ENCODE measurements at places on chromosomes 16 and 17.
A peak's percentile ranks its signal among the peaks of the same experiment; 100 is the strongest.

DNA sequence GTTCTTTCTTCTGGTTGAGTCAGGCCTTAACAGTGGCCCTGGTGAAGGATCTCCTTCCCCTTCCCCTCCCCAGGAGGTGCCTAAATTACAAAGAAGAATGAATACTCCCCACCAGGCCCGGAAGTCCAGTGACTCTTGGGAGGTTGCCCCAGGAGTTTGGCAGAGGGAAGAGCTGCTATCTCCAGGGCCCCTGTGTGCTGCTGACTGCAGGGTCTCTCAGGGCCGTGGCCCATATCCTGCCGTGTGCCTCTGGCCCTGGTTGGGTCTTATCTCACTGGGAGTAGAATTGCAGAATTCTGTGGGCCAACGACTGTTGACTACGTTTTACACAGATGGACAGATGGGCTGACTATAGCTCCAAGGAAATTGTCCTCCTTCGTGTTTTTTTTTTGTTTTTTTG is 28.0 kb downstream of the AKAP1 start:
- DNase-seq, result no peak

DNA sequence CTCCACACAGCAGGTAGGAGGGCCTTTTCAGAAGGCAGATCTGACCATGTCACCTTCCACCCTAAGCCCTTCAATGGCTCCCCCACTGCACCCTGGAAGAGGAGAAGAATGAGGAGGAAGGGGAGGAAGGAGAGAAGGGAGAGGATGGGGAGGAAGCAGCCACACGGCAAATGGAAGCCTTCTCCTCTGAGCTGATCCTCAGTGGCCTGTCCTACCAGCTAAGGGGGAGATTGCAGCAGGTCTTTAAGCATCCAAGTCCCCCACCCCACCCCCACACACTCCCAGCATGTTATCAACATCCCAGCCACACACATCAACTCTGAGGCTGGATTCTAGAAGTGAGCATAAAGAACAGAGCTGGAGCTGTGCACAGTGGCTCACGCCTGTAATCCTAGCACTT is 46.2 kb upstream of the RBFOX3 start:
- DNase-seq, result no peak

GRCh38 chr17:78144736-78145641 is 1.2 kb upstream of the C17orf99 start:
- DNase-seq, result no peak

DNA sequence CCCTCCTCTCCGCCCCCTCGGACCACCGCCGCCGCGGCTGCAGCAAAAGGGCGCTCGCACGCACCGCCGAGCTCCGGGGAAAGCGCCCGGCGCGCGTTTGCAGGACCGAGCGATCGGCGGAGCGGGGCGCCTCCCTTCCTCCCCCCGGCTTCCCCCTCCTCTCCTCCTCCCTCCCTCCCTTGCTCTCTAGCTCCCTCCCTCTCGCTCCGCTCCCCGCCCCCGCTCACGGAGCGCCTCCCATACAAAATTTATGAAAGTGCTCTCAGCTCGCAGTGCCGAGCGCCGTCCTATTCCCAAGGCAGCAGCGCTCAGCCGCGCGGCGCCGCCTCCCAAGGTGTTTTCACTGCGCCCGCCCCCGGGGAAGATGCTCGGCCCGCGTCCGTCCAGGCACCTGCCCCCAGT is at the start of gene RTN4RL1:
RTN4RL1 (minus strand) TSS at position 115 of the 402 bp plus-strand sequence. CDS start 469 bp downstream, outside the sequence.
- peak; percentile 65 for DNase-seq

- no peak for DNase-seq
Observed at GRCh38 chr17:38333635-38334295, 10.0 kb downstream of the GPR179 start.

GRCh38 chr16:8552487-8553221 is 37.7 kb downstream of the TMEM114 start:
- DNase-seq, result no peak

DNA sequence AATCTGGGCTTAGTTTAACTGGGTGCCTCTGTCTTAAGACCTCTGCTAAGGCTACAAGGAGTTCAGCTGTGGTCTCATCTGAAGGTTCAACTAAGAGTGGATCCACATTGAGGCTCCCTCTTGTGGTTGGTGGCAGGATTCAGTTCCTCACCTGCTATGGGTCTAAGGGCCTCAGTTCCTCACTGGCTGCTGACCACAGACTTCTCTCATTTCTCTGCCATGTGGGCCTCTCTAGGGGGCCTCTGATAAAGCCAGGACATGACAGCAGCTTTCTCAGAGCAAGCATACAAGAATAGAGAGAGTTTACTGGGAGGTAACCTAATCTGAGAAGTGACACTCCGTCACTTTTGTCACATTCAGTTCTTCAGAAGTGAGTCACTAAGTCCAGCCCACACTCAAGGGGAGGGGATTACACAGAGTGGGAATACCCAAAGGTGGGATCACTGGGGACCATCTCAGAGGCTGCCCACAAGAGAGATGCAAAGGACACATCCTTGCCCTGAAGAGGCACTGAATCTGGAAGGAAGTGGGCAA is 19.2 kb upstream of the ABAT start:
- DNase-seq, result peak; percentile 2

DNA sequence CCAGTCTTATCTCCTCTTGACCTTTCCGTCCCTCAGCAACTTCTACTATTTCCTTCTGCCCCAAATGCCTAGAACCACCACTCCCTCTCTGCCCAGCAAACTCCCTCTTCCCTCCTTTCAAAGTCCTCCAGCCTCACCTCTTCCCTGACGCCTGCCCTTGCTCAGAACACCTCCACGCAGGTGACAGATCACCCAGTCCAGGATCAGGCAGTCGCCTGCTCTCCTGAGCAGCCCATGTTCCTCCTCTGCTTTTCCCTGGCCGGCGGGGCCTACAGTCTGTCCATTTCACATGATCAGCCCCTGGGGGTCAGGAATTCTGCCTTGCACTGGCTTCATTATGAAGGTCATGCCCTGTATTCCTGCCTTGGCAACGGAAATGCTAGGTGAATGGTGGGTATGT is 422 bp downstream of the CD300LF start:
- no peak for DNase-seq

DNA sequence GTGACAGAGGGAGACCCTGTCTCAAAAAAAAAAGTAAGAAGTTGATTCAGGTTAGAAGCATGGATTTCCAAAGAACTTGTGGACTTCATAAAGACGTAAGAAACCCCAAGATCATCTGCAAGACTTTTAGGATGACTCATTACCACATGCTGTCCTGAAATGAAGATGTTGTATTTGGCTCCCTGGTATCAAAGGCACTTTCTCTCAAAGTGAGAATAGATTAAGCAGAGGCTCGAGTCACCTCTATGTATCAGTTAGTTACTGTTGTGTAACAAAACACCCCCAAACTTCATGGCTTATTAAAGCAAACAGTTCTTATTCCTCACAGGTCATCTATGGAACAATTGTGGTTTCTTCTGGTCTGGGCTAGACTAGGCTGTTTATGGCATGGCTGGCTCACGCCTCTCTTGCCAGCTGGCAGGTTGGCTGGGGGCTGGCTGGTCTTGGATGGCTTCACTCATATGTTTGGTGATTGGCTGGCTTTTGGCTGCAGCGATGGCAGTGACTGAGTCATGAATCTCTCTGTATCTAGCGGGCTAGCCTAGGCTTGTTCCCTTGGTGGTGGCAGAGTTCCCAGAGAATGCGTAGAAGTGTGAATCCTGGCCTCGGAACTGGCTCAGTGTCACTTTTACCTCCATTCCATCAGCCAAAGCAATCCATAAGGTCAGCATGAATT is 60.4 kb upstream of the MSI2 start:
- DNase-seq, result no peak

DNA sequence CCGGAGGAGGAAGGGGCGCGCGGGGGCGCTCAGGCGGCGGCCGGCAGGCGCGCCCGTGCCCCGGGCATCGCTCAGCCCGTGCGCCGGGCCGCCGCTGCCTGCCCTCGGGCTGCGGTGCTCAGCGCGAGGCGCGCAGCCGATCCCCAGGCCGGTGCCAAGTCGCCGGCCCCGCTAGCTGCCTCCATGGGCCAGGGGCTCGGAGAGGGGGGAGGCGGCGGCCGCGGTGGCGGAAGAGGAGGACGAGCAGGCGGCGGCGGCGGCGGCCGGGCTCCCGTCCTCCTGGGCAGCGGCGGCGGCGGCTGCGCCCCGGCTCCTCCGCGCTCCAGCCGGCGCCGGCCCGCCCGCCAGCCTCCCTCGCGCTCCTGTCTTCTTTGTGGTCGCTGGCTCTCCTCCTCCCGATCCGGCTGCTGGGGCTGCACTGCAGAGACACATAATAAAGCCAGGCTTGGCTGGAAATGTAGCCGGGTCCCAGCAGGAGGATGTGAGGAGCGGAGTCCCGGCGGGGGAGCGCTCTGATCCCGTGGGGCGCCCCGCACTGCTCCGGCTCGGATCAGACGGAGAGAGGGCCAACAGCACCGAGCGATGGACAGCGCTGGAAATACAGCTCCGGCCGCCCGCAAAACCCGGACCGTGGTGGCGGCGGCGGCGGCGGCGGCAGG is 889 bp upstream of the ZNF423 start:
- DNase-seq, result peak; percentile 5

- no peak for DNase-seq
Observed at GRCh38 chr16:29988346-29989075, 6.9 kb downstream of the HIRIP3 start.

- no peak for DNase-seq
Observed at GRCh38 chr17:15516150-15516549, 47.1 kb downstream of the TVP23C start.

DNA sequence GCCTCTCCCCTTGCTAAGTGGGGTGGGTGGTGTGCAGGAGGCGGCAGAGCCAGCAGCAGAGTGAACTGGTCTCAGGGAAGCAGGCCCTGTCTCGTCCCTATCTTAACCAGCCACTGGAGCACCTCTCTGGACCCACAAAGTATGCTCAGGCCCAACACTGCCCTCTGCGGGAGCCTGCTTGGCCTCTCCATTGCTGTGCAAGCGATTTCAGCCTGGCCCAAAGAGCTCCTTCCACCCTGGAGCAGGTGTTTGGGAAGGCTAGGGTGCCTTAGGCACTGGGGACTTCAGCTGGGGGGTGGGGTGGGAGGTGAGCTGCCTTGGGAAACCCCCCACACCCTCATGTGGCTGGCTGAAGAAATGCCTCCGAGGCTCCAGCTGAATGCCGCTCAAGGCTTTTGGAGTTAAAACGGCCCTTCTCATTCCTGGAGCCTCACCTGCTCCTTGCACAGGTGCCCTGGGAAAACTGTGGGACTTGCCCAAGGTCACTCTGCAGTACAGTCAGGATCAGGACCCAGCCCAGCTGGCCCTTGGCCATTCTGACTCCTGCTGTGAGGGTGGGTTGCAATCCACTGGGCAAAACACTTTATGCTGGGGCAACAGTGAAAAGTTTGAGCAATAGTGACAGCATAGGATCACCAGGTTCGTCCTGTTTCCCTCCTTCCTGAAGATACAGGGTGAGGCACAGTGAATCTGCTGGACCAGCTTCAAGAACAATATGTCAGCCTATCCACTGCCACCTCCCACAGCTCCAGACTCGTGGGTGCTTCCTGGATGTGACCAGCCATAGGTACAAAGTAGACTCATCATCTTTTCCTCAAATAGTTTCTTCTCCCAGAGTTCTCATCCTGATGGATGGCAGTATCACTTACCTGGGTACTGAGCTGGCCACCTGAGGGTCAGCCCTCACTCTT is 5.9 kb upstream of the UBE2O start:
- DNase-seq, result peak; percentile 32

DNA sequence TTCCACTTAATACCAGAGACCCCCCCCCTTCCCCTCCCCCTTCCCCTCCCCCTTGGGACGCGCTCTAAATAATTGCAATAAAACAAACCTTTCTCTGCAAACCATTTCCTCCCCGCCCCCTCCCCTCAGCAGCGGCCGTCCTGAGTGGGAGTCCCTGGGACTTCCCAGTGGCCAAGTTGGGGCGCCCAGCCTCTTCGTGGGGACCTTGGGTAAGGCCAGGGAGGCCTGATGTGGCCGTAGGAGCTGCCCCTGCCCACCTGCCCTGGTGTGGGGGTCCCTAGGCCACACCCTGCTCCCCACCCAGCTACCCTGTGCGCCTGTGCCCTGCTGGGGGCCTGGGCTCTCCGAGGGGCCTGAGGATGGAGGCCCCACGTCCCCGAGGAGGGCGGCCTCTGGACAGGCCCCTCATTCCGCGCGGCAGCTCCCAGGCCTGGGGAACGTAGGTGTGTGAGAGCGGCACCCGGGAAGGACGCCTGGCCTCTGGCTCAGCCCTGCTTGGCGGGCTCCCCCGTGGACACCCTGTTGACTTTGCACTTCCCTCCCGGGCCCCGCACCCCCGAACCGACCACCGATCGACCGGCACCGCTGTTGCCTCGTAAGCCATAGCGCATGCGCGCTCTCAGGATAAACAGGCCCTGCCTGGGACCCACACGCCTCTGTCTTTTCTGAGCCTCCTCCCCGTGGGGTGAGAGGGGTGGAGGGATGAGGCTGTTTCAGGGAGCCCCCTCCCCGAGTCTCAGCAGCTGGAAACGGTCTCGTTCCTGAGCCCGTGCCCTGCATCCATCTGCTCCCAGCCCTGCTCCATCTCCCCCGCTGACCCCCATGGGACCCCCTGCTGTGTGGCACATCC is 9.0 kb downstream of the NTHL1 start:
- DNase-seq, result no peak

GRCh38 chr17:26962255-26963162 is 331.4 kb upstream of the WSB1 start:
- DNase-seq, result no peak

DNA sequence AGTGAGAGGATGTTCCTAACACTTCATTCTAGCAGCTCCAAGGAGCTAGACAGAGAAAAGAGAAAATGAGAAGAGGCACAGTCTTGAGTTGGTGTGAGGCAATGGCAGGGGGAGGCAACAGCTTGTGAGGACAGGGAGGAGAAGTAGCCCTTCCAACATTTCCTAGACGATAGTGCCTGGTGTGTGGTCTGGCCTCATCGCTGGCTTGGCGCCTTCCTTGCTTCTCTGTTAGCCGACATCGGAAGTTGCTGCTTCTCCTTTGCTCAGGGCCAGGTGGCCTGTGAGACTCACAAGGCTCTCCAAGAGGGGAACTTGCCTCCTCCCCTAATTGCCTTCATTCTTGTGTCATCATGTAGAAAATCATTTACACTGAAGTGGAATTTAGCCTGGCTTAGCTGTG is 208.7 kb downstream of the MAP2K4 start:
- no peak for DNase-seq

DNA sequence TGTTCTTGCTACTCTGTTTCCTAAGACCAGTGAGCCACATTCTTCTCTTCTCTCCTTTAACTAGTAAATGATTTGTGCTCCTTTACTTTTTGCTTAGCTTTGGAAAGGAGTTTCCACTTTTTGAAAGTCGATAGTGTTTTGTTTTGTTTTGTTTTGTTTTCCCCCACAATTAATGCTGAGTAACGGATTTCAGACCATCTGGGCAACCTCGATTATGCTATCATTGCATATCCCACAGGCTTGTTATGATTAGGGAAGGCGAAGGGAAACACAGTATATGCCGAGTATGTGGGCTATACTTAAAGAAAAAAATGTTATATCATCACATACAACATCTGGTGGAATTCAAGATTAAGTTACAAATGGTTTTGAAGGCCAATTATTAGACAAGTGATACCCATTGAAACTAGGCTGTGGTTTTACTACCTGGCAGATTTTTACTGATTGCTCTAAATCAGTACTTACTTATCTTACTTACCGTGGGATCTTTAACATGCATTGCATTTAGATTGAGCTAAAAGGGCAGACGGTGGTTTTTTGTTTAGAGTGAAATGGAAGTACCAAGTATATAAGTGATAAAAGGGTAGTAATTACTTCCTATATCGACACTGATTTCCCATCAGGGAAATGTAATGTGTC is 361.3 kb upstream of the SOX9 start:
- no peak for DNase-seq

GRCh38 chr16:24873028-24873427 is 27.3 kb downstream of the SLC5A11 start:
- DNase-seq, result no peak
